ENCODE measurements at places on chromosomes 12 and 14.
A peak's percentile ranks its signal among the peaks of the same experiment; 100 is the strongest.

DNA sequence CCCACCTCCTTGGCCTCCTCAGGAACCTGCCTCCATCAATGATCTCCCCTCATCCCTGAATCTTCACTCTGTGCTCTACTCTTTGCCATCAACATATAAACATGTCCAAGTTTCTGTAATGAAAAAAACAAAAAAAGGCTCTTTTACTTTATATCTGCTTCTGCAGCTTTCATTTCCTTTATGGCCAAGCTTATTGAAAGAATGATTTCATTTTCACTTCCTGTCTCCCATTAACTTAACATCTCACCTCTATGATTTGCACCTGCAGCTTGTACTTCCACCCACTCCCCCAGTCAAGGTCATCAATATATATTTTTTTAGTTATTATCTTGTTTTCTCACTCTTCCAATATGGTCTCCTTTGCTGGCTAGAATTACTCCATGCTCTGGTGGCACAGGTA is 15.6 kb upstream of the RNU6-7 start:
- H3K4me1 ChIP-seq = no peaks in the 10 kb centered on the region
- no peak overlapping the region for H3K27ac ChIP-seq
- no peak for DNase-seq
- H3K36me3 ChIP-seq = no peaks in the 10 kb centered on the region

DNA sequence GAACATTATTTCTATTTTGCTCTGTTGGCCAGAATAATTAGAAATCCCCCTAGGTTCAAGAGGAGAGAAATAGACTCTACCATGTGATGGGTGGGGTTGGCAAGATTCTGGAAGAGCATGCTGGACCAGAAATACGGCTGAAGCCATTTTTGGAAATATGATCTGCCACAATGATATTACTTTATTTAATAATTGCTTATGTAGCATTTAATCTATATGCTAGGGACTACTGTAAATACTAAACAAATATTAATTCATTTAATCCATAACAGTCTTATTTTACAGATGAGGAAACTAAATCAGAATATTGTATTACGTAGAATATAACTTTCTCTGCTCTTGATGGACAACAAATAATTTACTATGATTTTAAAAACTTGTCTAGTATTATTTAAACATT is 193.7 kb downstream of the RAD51B start:
- H3K27me3 ChIP-seq = no peaks in the 10 kb centered on the region
- H3K27ac ChIP-seq = no peak overlapping the region
- no peak for DNase-seq
- H3K4me1 ChIP-seq = peaks cover 2% of the 10 kb centered on the region

GRCh38 chr12:52214421-52214802 is 18.6 kb upstream of the KRT7 start:
- H3K4me1 ChIP-seq = no peaks in the 10 kb centered on the region
- peak; percentile 57 for DNase-seq
- H3K27me3 ChIP-seq = no peaks in the 10 kb centered on the region
- no peak overlapping the region for H3K27ac ChIP-seq

GRCh38 chr12:50112456-50113218 is 601 bp downstream of the COX14 start:
- peak overlapping the region; percentile 45 for H3K4me3 ChIP-seq
- H3K27me3 ChIP-seq = no peaks in the 10 kb centered on the region
- DNase-seq = no peak
- H3K27ac ChIP-seq = peak overlapping the region; percentile 87

GRCh38 chr12:47231456-47231855 is 151.7 kb upstream of the AMIGO2 start:
- H3K4me1 ChIP-seq = no peaks in the 10 kb centered on the region
- DNase-seq = no peak
- H3K4me3 ChIP-seq = no peak overlapping the region
- H3K27me3 ChIP-seq = no peaks in the 10 kb centered on the region

GRCh38 chr14:60758885-60759284 is 24.3 kb downstream of the MNAT1 start:
- H3K4me1 ChIP-seq = no peaks in the 10 kb centered on the region
- H3K4me3 ChIP-seq = no peak overlapping the region
- no peaks in the 10 kb centered on the region for H3K27me3 ChIP-seq

DNA sequence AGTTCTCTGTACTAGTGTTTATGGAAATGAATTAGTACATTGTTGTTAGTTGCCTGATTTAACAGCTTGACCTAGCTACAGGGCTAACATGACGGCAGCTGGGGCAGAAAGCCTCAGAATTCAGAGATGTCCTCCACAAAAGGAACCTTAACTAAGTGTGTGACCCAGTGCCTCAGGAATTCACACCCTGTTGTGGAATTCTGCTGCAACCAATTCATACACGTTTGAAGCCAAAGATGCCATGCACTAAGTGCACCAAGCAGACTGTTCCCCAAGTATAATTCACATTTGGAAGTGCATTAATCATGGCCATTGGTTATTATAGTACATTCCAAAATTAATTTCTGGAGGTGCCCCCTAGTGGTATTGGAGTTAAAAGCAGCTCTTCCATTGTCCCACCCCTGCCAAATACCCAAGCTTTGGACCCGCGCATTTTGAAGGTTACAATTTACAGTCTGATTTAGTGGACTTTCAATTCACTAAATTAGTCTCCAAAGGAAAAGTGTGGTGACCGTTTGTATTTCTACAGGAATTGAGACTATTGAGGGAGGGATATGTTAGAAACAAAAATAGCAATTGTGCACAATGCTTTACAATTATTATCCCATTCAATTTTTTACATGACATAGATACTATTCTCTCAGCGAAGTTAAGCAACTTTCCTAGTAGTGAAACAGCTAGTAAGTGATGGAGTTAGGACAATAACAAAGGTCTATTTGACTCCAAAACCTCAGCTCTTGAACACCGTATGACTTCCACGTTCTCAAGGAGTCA is 85.9 kb downstream of the PAX9 start:
- no peak for DNase-seq
- no peaks in the 10 kb centered on the region for H3K36me3 ChIP-seq
- no peak overlapping the region for H3K27ac ChIP-seq
- no peak overlapping the region for H3K4me3 ChIP-seq

- H3K4me1 ChIP-seq = no peaks in the 10 kb centered on the region
- DNase-seq = no peak
- H3K27me3 ChIP-seq = no peaks in the 10 kb centered on the region
Measured at GRCh38 chr12:90905691-90906370, 49.1 kb downstream of the CCER1 start.

GRCh38 chr12:54082397-54082892 is 28.8 kb downstream of the HOXC4 start:
- peak overlapping the region; percentile 8 for H3K4me3 ChIP-seq
- no peaks in the 10 kb centered on the region for H3K36me3 ChIP-seq
- DNase-seq = no peak
- no peaks in the 10 kb centered on the region for H3K27me3 ChIP-seq

GRCh38 chr12:62258941-62259630 is 1.1 kb upstream of the USP15 start:
- peak overlapping the region; percentile 63 for H3K4me3 ChIP-seq
- DNase-seq = no peak
- H3K27ac ChIP-seq = peak overlapping the region; percentile 23
- peaks cover 2% of the 10 kb centered on the region for H3K4me1 ChIP-seq
- H3K27me3 ChIP-seq = no peaks in the 10 kb centered on the region
- H3K36me3 ChIP-seq = no peaks in the 10 kb centered on the region

- no peak overlapping the region for H3K27ac ChIP-seq
- no peak overlapping the region for H3K4me3 ChIP-seq
- no peaks in the 10 kb centered on the region for H3K27me3 ChIP-seq
- no peaks in the 10 kb centered on the region for H3K36me3 ChIP-seq
- H3K4me1 ChIP-seq = no peaks in the 10 kb centered on the region
Measured at GRCh38 chr14:102320671-102321455, 1.3 kb downstream of the ZNF839 start.

DNA sequence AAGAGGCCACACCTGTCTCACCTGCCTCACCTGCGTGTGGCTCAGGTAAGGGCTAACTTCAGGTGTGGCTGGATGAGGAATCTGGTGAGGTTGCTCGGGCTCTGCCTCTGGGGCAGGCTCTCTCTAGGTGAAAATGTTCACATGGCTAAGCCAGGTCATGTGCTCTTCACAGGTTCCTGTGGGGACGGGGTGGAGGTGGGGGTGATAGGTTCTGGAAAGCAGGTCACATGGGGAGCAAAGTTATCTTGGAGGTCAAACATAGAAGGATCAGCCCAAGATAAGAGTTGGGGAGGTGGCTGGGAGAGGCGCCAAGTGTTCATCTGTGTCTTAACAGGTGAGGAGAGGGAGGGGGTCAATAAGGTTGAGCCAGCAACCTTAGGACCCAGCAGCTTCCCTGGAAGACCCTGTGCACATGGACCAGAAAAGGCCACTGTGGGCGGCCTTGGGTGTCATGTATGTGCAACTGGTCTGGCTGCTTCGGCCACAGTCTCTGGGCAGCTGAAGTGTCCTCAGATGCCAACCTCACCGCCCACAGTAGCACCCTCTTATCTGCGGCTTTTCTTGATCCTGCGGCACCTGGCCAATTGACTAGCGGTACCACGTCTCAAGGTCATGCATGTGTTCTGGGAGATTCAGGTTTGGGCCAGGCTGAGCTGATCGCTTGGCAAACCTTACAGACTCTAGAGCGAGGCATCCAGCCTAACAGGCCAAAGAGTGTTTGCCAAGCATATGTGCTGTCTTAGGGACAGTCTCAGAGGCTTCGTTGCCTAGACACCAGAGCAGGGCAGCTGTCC is 60.5 kb downstream of the CACNA1C start:
- no peaks in the 10 kb centered on the region for H3K36me3 ChIP-seq
- no peaks in the 10 kb centered on the region for H3K27me3 ChIP-seq
- H3K27ac ChIP-seq = no peak overlapping the region
- peak; percentile 43 for DNase-seq
